ENCODE measurements at places on chromosomes 4 and X.

DNA sequence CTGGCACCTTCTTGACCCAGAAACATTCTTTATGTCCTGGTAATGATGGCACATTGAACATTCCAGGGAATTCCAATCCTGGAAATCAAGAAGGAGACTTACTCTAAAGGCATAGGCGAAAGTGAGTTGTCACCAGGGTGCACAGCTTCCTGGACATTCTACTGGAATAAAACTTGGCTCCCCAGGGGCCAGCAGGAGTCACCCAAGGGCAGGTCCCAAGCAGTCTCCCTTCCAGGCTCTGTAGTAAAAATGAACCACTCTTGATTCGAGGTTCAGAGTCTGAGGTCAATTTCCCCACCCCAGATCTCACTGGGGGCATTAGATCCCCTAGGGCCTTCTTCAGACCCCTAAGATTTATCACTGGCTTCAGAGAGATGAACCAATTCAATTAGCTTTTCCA lies 338.7 kb upstream of the GATB start:
- DNase-seq = no peak

- no peak for DNase-seq
Measured at GRCh38 chr4:189548484-189549125, 392.1 kb upstream of the FRG1 start.

- no peak for DNase-seq
Measured at GRCh38 chrX:148823986-148824385, 323.6 kb downstream of the AFF2 start.

DNA sequence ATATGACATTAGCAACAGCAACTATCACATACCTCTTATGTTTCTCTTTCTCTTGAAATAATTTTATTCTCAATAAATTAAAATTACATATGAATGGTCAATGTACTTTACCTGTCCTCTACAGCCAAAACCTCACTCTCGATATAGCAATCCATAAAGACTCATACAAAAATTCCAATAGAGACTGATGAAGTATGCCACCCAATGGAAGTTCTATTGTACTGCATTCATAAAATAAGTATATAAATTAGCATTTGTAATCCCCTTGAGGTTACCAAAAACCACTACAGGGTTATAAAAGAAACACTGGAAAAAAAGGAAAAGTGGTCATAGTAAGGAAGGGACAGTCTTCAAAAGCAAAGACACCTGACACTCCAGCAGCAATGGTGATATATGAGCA lies 32.8 kb downstream of the CLDN2 start:
- no peak for DNase-seq

DNA sequence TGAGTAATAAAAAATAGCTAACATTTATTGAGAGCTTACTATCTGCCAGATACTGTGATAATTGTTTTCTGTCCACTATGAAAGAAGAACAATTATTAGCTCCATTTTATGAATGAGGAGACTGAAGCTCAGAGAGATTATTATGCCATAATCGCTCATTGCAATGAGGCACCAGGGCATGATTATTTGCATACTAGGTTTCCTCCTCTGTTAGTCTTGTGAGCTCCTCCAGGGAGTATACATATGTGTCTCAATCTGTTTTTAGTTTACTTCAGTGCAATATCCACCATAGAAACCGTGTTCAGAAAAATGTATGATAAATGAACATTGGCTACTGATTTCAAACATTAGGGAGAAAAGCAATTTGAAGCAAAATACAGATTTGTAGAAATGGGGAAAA lies 139.4 kb upstream of the OTUD4 start:
- DNase-seq = no peak

DNA sequence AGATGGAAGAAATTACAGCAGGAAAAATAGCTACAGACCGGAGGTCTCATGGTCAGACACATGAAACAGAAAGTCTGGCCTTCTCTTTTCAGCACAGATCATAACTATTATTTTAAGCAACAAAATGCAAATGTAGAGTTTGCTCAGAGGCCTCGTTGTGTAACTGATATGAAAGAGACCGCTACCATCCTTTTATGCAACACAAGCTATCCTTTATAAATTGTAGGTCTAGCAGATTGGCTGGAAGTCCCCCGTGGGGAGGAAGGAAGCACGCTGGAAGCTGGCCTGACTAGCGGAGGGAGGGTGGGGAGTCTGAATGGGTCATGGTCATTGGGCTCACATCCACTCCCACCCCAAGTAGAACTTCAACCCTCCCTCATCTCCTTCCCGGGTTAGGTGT lies 27.7 kb downstream of the DMP1 start:
- DNase-seq = no peak

DNA sequence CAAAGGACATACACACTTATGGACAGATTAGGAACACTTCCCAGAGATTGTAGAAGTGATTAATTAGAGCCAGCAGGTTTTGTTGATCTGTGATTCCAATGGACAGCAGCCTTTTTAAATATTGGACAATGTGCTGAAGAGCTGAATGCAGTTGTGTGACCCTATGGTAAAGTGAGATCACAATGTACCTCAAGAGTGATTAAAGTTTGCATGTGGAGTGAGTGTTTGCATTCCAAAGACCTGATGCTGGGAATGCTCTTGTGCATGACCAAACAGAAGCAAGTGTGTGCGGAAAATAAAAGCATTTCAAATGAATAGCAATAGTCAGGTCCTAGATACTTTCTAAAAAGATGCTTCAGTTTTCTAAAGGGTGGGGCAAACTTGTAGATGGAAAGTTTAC lies 154.1 kb downstream of the BANK1 start:
- peak; percentile 26 for DNase-seq

- no peak for DNase-seq
Measured at GRCh38 chr4:40212674-40213527, 16.1 kb downstream of the RHOH start.

DNA sequence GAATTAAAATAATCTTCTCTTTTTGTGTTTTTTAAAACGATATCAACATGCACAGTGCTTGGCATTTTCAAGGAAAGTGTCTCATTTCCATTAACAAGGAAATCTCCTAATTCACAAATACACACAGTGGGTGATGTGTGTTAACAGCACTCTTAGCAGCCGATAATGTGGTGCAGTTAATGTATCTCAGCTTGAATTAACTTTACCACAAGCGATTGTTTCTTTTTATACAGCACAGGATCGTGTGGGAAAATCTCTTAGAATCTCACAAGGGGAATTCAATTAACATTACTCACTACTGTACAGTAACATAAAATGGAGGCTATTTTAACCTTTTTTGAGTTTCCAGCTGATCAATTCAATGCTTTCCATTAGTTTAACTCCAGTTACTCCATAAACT lies 1841.9 kb downstream of the STIM2 start:
- DNase-seq = no peak

GRCh38 chrX:109732017-109732801 lies 848 bp downstream of the ACSL4 start:
- peak; percentile 39 for DNase-seq

DNA sequence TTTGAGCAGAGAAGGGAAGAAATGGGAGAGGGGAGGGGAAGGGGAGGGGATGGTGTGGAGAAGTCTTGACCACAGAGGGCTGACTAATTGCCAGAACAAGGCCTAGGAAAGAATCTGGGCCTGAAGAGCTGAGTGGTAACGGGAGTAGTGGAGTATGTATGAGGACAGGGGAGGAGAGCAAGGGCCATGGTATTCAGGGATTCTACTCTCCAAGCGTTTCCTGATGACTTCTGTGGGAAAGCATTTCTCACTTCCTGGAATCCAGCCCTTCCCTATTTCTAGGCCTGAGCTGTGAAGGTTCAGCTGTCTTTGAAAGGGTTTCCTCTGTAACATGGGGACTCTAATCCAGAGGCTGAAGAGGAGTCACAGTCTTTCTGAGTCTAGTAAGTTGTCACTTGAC lies 19.7 kb upstream of the SOX3 start:
- DNase-seq = no peak

Measured in mammary epithelial cell (primary cell).